ENCODE measurements at places on chromosomes 2 and 18.

DNA sequence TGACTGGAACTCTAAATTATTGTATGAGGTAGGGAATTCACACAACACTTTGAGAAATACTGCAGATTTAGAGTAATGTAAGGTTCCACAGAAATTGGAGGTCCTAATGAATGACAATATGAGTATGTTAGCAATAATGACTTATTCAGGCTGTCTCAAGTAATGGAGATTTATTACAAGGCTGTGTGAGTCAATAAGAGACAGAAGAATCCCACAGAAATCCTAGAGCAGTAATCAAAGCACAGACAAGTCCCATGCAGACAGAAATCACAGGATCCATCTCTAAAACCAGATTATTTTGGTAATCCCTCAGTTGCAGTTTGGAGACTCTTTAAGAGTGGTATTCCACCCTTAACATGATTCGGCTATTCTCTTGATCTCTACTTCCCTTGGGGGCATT, 83.6 kb downstream of the FAM161A start:
- DNase-seq: no peak

DNA sequence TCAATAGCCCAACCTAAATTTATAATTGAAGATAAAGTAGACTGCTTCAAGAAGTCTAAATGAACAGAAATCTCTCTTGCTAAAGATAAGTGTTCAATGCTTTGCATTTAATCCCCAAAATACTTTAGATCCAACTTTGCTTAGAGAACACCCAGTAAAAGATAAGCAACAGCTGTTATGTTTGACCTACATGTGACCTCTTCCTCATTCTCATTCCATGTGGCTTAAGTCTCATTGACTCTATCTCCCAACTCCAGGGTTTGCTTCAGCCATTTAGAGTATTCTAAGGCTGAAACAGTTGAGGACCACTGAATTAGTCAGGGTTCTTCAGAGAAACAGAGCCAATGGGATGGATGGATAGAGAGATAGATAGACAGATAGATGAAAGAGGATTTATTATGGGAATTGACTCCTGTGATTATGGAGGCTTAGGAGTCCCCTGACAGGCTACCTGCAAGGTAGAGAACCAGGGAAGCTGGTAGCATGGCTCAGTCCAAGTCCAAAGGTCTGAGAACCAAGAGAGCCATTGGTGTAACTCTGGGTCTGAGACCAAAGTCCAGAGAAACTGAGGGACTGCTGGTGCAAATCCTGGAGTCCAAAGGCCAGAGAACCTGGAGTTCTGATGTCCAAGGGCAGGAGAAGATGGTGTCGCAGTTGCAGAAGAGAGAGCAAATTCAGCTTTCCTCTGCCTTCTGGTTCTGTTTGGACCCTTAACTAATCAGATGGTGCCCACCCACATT, 32.1 kb downstream of the CRYGD start:
- DNase-seq: no peak

DNA sequence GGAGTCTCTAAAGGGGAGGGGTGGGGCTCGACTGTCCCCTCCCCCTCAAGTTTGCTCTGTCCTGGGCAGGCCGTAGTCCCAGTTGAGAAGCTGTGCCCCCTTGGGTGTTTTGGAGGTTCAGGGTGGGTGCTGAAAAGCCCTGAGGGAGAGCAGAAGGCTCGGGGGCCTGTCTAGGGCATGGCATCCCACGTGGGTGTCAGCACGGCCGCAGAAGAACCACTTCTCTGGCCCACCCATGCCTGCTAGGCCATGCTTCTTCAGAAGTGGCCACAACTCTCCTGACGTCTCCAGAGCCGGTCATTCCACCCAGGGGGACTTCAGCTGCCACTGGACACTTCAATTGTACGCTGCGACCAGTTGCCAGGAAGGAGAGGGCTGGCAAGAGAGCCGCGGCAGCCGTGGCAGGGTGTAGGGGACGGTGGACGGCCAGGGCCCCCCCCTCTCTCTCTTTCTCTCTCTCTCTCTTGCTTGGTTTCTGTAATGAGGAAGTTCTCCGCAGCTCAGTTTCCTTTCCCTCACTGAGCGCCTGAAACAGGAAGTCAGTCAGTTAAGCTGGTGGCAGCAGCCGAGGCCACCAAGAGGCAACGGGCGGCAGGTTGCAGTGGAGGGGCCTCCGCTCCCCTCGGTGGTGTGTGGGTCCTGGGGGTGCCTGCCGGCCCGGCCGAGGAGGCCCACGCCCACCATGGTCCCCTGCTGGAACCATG, at the start of gene INPP5D:
Gene INPP5D (plus strand): TSS at position 546 of the 704 bp plus-strand sequence. CDS start 137 bp downstream, at position 683.
- DNase-seq: peak; percentile 87

GRCh38 chr2:16323551-16324543, 341.8 kb downstream of the CYRIA start:
- DNase-seq: no peak

DNA sequence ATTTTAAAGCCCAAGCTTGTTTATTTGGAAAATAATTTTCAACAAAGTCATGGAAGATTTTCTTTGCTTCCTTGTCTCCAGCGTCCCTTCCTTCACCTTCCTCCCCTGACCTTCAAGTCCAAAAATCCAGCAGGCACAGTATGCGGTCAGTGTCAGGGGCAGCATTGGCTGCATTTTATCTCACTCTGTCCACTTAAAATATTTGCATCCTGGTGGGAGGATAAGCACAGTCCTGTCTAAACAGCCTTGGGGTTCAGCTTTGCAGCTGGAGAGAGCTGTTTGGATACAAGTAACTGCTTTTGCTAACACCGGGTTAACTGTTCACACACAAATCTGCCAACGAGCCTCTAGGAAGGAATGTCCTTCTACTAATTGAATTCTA, 318.1 kb downstream of the PDE11A start:
- DNase-seq: no peak

GRCh38 chr2:7835151-7835550, 846.7 kb upstream of the ID2 start:
- no peak for DNase-seq

- DNase-seq: no peak
These were observed 25.4 kb upstream of the SPOPL start for GRCh38 chr2:138476186-138476585.

- no peak for DNase-seq
These were observed 62.6 kb upstream of the TGFA start for GRCh38 chr2:70616168-70616694.

- peak; percentile 35 for DNase-seq
These were observed 3.5 kb downstream of the CRIM1 start for GRCh38 chr2:36359067-36359466.

GRCh38 chr18:3211236-3211992, 8.4 kb downstream of the MYOM1 start:
- DNase-seq: no peak

DNA sequence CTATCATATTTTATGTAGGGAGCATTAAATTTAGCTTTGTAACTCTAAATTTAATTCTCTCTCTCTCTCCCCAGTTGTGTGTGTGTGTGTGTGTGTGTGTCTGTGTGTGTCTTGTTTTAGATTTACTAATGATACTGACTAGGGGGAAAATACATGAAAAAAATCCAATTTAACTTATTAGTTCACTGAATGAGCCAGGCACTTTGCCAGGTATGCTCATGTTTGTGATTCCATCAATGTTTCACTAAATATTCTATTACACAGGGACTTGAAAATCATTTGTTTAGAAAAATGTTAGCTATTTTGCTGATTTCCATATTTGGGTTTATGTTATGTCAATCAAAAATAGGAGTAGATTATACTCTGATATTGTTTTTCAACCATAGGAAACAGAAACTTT, 203.7 kb upstream of the ZNF804A start:
- no peak for DNase-seq

GRCh38 chr2:15983496-15983895, 43.1 kb downstream of the MYCN start:
- DNase-seq: no peak
